ENCODE measurements at places on chromosomes 2 and 18.

- DNase-seq: no peak
Measured at GRCh38 chr2:241808721-241809382, at the start of gene NEU4. TSS of gene NEU4 (plus strand) at chr2:241809193. CDS start at chr2:241814485, 5,292 bp downstream.

GRCh38 chr18:45518311-45519155, 96.7 kb upstream of the SLC14A2 start:
- DNase-seq: no peak

GRCh38 chr18:77037567-77037966, 95.0 kb downstream of the MBP start:
- DNase-seq: no peak

DNA sequence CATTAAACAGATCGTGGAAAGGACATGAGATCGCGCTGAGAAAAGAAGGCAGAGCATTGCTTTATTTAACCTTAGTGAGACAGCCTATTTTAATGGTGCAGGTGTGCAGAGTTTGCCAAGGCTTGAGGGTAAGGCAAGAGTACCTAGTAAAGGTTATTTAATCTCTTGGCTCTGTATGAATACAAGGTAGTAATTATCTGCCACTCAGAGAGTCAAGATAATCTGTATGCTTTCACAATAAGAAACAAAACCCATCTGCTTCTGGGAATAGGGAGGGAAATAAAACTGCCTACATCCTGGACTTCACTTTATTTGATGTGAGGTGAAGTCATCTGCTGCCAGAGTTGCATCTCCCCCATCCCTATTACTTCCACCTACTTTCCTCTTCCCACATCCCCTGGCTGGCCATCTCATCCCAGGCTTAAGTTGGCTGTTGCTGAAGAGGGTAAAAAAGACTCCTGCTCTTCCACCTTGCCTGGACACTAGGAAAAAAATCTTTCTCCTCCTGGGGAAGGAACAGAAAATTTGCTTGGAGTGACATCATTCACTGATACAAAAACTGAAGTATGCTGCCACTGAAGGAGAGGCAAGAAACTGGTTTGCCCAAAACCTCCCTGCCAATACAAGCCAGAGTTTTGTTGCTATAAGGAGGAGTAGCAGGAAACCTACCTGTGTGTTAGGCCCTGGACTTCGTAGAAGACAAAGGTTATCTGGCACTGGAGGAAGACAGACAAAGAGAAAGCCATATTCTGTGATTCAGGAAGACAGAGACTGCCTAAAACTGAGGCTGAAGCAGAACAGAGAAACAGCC, 35.8 kb upstream of the ARHGAP25 start:
- DNase-seq: no peak

GRCh38 chr2:18413676-18414396, 146.6 kb downstream of the RDH14 start:
- peak; percentile 82 for DNase-seq

GRCh38 chr2:237614151-237614720, 13.2 kb upstream of the LRRFIP1 start:
- DNase-seq: no peak

GRCh38 chr2:23657934-23658333, 269.0 kb downstream of the ATAD2B start:
- DNase-seq: no peak

DNA sequence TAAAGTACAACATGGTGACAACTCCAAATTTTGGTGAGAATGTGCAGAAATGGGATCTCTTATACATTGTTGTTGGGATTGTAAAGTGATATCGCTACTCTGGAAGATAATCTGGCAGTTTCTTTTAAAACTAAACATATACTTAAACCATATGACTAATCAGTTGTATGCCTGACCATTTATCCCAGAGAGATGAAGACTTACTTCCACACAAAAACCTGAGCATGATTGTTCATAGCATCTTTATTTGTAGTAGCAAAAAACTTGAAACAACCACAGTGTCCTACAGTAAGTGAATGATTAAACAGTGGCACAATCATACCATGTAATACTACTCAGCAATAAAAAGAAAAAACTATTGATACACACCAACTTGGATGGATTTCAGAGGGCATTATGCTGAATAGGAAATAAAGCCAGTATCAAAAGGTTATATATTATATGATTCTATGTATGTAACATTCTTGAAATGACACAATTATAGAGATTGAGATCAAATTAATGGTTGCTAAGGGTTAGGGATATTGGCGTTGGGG, 47.3 kb downstream of the EPB41L5 start:
- no peak for DNase-seq

DNA sequence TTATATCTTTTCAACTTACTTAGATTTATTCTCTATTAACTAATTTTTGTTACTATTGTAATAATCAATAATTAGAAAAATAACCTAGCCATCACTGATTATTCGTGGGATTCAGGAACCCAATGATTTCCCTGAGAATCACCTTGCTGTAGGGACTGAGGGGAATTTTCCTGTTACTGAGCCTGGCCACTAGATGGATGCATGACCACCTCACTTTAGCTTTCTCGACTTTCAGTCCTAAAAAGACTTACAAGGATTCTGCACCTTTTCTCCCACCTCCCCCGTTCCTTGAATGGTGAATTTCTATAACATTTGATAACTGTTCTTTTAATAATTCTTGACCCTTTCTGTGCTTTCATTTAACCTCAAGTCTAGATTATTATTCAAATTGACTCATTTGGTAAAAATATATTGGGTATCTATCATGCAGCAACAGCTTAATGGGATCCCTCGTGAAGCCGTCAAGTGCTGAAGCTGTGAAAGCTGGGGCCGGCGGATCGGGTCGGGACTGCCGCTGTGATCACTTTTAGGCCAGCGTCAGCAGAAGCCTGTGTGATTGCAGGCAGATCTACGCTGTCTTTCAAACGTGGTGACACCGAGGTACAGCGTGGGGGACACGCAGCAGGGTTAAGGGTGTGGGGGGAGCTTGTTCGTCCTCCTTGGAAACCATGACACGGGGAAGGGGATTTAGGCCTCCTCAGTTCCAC, 38.8 kb upstream of the TMEM18 start:
- peak; percentile 16 for DNase-seq

DNA sequence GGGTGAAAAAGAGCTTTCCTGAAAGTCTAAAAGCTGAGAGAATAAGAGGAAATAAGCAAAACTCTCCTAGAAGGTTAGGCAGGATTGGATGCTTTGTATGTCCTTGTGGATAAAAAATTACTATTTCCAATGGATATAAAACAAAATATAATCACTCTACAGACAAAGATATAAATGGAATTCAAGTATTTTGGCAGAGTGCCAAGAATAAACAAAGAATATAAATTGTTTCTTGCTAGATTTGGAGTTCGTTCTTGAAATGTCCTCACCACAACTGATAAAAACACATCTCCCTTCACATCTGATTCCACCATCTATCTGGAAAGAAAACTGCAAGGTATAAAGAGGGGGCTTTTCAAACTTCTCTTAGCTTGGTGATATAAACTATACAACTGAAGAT, 13.3 kb downstream of the SULT1C3 start:
- no peak for DNase-seq

DNA sequence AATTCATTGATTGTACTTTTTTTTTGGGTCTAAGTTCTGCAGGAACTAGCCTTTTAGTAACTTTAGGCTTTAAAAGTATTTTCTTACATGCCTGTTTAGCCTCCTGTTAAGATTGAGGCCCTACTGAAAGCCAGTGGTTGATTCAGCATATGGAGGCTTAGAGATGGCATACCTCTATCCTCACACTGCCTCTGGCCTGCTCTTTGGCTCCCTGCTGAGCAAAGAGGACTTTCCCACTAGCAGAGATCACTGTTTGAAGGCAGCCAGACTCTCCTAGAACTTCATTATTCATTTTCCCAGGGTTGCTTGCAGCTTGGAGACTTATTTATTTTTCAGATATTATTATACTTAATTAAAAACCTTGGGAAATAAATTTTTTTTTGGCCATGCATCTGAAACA, 405.6 kb upstream of the MEX3C start:
- no peak for DNase-seq

DNA sequence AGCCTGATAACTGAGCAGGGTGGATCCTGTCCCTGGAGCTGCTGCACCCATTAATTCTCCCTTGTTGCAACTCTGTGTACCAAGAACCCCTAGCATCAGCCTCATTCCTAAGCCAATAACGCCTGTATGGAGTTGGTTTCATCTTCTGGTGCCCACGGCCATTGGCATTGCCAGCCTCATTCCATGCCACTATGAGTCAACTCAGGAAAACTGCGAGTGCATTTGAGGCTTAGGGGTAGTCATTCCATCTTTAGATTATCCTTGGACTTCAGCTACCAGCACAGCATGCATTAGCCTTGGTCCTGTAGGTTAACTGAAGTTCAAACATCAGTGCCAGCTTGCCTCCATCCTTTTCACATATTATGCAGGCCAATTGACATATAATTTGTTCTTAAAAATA, 1.4 kb upstream of the TRIM54 start:
- no peak for DNase-seq

DNA sequence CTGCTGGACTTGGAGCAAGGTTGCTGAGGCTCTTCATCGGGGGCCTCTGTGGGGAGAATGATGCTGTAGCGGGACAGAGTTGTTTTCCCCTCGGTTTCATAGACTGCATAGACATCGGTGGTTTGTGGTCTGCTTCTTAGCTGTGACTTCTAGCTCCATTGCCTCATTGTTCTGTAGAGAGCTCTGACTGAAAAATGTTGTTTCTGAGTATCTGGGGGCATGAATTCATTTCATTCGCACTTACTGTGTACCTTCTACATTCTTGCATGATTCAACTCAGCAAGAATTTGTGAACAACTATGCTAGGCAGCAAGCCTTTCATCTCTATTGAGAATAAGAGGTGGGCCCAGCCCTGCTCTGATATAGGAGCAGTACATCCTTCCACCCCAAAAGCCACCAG, 406.8 kb downstream of the NBAS start:
- peak; percentile 36 for DNase-seq

- DNase-seq: peak; percentile 48
Measured at GRCh38 chr2:8636041-8636491, 45.8 kb upstream of the ID2 start.

DNA sequence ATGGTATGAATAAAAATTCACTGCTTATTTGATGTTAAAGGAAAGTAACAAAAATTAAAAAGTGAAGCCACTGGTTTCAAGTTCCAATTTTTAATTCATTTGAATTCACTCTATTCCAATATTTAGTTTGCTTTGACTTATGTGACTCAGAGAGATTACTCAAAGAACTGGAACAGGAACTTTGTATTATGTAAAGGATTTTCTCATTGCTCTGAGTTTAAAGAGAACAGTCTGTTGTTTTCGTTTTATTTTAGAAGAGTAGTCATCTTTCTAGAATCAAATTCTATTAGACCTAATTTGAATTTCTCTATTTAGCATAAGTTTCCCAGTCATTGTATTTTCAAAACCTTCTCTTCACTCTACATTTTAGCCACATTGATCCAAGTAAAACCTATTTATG, 300.1 kb upstream of the SLC8A1 start:
- DNase-seq: no peak

GRCh38 chr2:4047961-4048891, 344.9 kb downstream of the DCDC2C start:
- DNase-seq: peak; percentile 21

DNA sequence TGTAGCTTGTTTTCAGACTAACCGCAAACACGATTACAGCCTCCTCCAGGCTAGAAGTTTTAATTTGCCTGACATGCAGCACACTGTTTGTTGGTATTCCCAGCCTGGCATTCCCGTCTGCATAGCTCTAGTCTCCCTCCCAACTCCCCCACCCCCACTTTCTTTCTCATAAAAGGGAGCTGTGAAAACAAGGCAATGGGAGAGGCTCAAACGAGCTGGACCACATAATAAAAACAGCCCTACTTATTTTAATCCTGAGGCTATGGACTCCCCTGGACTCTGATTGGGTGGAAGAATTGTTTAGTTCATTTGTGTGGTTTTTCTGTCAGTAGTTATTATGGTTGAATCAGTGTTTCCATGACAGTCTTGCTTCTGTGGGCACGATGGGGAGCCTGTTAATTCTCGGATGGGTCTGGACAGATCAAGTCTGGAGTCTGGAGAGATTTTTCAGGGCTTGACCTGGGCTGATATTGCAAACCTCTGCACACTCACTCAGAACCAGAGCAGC, 1.2 kb downstream of the STON1 start:
- DNase-seq: peak; percentile 95

DNA sequence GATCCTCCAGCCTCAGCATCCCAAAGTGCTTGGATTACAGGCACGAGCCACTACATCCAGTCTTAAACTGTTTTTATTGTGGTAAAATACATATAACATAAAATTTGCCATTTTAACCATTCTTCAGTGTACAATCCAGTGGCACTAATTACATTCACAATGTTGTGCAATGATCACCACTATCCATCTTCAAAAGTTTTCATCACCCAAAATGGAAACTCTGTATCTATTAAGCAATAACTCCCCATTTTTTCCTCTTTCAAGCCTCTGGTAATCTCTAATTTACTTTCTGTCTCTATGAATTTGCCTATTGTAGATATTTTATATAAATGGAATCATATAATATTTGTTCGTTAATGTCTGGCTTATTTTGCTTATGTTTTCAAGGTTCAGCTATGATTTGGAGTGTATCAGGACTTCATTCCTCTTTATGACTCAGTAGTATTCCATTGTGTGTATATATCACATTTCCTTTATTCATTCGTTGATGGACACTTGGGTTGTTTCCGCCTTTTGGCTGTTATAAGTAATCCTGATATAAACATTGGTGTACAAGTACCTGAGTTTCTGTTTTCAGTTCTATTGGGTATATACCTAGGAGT, 71.8 kb downstream of the GFPT1 start:
- DNase-seq: no peak

Measured in fibroblast of skin of scalp (primary cell).